ENCODE measurements at places on chromosomes 3 and 15.
A peak's percentile ranks its signal among the peaks of the same experiment; 100 is the strongest.

DNA sequence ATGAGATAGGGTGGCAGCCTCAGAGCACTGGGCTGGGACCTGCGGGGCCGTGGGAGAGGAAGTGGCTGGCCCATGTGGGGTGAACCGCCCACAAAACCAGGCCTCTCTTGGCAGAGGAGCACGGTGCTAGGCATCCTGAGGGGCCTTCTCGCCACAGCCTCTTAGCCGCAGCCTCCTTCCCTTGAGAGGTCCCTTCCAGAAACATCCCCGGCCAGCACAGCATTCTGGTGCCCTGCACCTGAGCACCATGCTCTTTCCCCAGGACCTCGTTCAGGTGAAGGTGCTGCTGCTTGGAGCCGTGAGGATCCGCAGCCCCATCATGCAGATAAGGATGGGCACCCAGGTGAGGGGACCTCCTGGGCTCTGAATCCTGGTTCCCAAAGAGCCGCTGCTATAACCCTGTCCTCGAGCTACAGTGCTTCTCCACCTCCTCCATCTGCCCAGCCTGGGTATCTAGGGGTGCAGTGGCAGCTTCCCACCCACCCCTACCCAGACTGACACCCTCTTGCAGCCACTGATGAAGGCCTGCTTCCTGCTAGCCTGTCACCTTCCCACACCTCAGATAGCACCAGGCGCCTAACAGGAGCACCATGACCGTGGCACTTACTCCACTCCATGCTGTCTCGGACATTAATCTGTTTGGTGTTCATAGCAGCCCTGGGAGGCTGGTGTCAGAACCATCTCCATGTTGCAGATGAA is 11.2 kb upstream of the TXNRD3 start:
- no peaks in the 10 kb centered on the region for H3K27me3 ChIP-seq
- H3K4me3 ChIP-seq: no peak overlapping the region
- no peak for DNase-seq
- H3K27ac ChIP-seq: no peak overlapping the region
- no peaks in the 10 kb centered on the region for H3K36me3 ChIP-seq

GRCh38 chr3:194271460-194272035 is 79.6 kb downstream of the CPN2 start:
- H3K36me3 ChIP-seq: no peaks in the 10 kb centered on the region
- peaks cover 25% of the 10 kb centered on the region for H3K4me1 ChIP-seq
- H3K27me3 ChIP-seq: no peaks in the 10 kb centered on the region
- peak overlapping the region; percentile 44 for H3K27ac ChIP-seq

DNA sequence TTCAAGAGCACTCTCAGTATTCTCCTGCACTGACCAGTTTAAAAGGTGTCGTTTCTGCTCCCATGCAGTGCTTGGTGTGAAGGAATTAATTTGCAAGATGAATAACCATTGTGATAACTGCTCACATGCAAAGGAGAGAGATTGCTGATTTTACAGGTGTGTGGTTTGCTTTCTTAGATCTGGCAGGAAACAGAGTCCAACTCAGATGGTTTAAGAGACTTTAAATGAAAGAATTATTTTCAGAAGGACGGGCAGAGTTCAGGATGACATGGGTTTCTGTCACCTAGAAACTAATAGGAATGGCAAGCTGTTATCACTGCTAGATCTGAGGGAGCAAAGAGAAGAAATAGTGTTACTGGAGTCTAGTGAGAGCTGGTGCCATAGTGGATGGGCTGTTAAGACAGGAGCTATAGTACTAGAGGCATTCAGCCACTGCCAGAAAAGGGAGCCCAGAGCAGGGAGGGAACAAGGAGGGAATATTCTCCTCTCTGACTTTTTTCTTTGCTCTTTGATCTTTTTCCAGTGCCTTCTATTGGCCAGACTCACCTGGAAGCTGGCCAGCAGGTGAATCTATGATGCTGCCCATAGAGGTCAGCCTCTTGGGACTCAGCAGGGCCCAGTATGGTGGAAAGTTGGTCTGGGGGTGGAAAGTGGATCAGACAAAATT is 14.9 kb downstream of the ATXN7 start:
- peaks cover 3% of the 10 kb centered on the region for H3K4me1 ChIP-seq
- no peak overlapping the region for H3K27ac ChIP-seq
- H3K4me3 ChIP-seq: no peak overlapping the region
- no peak for DNase-seq

DNA sequence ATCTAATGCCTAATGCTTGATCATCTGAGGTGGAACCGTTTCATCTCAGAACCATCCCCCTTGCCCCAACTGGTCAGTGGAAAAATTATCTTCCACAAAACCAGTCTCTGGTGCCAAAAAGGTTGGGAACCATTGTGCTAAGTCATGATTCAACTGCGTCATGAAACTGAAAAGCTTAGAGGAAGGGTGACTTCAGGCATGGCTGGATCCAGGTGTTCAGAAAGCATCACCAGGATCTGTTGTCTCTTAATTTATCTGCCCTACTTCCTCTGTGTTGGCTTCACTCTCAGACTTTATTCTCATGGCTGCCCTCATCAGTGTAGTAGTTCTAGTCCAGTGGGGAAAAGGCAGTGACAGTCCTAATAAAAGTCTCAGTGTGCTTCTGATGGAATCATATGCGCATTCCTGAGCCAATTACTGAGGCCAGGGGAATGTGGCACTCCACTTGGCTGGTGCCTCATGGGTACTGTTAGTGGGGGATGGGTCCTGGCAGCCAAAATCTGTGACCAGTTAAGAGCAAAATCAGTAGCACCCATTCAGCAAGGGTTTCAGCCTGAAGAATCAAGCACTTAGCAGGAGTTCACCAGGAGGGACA is 110.3 kb downstream of the WNT5A start:
- H3K27ac ChIP-seq: no peak overlapping the region
- no peaks in the 10 kb centered on the region for H3K36me3 ChIP-seq
- no peaks in the 10 kb centered on the region for H3K27me3 ChIP-seq
- DNase-seq: no peak
- H3K4me3 ChIP-seq: no peak overlapping the region

DNA sequence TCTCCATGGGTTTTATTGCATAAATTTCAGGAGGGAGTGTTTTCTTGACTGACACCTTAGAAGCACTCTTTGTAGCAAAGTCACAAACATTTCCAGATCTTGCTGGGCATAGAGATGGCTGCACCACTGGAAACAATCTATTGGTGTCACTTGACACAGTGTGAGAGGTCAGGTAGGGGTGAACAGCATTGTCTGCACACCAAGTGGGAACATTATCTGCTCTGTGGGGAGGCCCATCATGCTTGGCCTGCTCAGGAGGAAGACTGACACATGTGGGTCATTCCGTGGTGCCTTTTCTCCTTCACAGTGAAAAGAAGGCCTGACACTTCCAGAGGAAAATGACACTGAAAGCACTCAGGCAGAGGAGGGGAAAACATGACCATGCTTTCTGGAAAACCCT is 149.9 kb upstream of the GALNT15 start:
- no peak overlapping the region for H3K27ac ChIP-seq
- no peaks in the 10 kb centered on the region for H3K27me3 ChIP-seq
- H3K4me1 ChIP-seq: peaks cover 2% of the 10 kb centered on the region
- H3K36me3 ChIP-seq: no peaks in the 10 kb centered on the region
- no peak overlapping the region for H3K4me3 ChIP-seq

- no peak for DNase-seq
- no peaks in the 10 kb centered on the region for H3K36me3 ChIP-seq
- no peak overlapping the region for H3K4me3 ChIP-seq
- no peaks in the 10 kb centered on the region for H3K4me1 ChIP-seq
Observed at GRCh38 chr15:29074045-29074444, 188.3 kb downstream of the APBA2 start.

Data from ovary (tissue), 10 donors.